ENCODE measurements at places on chromosomes 2 and 18.

DNA sequence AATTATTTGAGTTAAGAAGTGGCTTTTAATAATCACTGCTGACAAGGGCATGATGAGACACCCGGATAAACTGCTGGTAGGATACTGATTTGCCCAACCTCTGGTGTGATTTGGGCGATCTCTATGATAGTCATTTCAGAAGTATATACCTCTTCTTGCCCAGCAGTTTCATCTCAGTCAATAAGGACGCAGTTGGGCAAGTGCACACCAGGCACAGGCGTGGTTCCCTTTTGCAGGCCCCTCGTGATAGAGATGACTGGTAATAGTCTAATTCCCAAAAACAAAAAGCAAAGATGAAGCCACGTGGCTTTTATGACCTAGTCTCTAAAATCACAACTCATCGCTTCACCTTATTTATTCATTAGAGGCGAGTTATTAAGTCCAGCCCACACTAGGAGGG, 246.4 kb downstream of the PRKCE start:
- no peak for DNase-seq

DNA sequence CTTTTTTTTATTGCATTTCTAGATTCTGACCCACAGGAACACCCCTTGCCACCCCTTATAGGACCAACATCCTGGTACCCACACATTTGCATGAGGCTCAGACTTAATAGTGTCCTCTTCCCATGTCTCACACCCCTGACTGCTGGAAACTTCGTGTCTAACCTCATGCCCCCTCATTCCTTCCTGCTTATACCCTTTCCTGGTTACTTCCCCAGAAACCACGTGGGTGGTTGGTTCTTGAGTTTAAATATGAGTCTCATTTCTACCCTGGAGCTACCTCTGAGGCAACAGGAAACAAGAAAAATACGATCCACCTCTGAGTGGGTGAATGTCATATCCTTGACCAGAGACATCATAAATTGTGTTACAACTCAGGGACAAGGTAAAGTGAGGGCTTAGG, 1.6 kb downstream of the TNP1 start:
- no peak for DNase-seq

DNA sequence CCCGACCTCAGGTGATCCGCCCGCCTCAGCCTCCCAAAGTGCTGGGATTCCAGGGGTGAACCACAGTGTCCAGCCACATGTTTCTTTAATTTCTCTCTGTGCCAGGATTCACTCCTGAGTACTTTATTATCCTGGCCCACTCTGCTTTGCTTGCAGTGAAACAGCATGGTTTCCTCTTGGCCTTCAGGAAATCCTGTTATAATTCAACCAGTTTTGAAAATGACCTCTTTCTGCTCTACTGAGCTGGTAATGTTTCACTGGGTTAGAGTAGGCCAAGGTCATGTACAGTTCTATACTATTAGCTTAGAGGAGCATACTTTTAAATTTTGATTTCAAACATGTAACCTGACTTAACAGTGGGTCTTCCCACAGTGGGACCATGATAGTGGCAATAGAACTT, 90.6 kb upstream of the PELI1 start:
- no peak for DNase-seq

DNA sequence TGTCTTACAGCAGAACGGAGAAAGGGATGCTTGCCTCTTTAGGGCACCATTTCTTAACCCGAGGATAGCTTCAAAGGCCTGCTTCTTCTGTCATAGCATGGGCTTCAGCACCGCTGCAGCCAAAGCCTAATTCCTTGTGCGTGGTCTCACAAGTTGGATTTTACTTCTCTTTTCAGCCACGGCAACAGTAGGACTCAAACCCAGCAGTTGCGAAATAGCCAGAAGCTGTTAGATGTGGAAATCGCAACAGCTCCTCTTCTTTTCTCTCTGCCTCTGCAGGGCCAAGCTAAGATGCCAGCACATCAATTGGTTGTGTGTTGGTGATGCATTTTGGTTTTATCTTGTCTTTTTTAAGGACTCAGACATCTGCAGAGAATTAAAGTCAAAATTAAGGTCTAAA, 3.1 kb downstream of the NRXN1 start:
- DNase-seq = no peak

- no peak for DNase-seq
These were observed 238.2 kb downstream of the OSR1 start for GRCh38 chr2:19120181-19120580.

DNA sequence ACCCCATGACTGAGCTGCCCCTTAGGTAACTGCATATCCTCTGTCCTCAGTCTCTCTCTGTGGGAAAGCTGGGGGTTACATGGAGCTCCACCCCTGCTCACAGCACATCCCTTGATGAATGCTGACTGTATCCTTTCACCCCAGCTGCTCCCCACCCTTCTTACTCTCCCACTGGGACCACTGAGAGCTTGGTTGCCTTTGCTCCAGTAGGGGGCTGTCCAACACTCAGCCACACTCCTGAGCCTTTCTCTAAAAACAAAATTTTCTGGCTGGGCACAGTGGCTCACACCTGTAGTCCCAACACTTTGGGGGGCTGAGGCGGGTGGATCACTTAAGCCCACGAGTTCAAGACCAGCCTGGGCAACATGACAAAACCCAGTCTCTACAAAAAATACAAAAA, 89.2 kb upstream of the MSH2 start:
- DNase-seq = no peak

- no peak for DNase-seq
These were observed 101.1 kb downstream of the TMEM17 start for GRCh38 chr2:62404913-62405312.

GRCh38 chr2:60565472-60565871, 12.0 kb upstream of the BCL11A start:
- DNase-seq = no peak

- DNase-seq = no peak
These were observed 46.2 kb upstream of the FZD7 start for GRCh38 chr2:201987426-201987825.

DNA sequence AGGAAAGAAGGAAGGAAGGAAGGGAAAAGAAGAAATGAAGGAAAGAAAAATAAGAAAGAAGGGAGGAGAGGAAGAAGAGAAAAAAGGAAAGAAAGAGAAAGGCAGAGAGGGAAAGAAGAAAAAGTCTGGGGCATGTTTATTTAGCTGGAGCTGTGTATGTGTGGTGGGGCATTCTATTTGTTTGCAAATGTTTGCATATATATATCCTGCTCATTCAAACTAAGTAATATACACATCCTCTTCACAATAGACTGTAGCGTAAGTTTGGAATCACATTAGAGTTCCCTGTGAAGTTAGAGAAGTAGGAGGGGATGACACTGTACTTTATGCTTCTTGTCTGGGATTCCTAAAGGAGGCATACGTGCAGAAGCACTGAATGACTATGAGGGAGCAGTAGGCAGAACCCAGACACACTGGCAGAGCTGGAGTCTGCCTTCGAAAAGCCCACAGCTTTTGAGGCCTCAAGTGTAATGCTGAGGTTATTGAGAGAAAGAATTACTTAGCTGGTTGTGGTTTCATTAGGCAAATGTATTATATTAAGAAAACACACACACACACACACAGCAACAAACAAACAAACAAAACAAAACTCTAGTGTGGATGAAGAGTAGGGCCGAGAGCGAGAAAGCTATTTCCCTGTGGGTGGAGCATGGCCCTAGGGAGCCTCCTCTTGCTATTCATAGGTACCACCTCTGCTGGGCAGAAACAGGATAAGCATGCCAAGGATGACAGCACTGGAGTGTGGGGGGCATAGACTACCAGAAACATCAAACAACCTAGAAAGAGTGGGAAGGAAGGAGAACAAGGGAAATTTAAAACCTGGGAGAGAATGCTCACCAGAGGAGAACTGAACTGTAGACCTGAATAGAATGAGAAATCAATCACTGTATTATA, 905.1 kb upstream of the NXPH2 start:
- no peak for DNase-seq

DNA sequence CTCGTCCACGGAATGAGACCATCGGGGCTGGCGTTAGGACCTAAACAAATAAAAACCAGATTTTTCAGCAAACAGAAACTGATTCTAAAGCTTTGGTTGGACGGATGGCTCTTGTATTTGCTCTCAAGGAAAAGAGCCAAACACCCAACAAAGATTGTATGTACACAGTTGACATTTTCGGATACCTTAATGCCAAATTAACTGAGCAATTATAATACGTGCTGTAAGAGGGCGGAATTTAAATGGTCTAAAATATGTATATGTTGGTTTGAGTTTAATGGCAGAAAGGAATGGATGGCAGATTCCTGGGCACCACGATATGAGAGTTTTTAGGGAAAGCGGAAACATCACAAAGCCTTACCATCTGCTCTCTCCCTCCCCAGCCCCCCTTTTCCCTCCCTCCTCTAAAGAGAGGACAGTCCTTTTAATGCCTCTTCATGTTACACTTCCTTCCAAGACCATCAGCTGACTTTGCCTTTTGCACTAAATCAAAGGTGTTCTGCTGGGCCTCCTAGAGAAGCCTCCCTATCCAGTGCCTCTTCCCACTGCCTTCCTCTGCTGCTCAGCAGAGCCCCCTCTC, 33.3 kb downstream of the STAT1 start:
- DNase-seq = no peak

DNA sequence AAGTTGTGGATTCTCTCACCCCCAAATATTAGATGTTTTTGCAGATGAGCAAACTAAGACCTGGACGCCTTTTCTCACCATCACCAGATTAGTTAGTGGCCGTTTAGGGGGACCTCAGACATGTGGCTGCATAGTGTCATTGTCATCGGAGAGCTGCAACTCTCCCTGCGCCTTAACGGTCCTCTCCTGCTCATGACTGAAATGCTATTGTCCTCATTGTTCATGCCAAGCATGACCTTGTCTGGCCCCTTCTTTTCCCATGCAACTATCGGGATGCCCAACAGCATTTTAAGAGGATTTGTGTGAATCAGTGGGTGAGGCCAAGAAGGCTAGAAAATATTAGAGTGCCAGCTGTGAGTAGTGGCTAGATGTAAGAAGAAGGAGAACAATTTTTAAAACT, 174.2 kb downstream of the SOCS6 start:
- no peak for DNase-seq

GRCh38 chr2:140701726-140702125, 1429.1 kb downstream of the LRP1B start:
- DNase-seq = no peak

- no peak for DNase-seq
These were observed 370 bp upstream of the ZNF804A start for GRCh38 chr2:184598002-184598315.

- no peak for DNase-seq
These were observed 2.2 kb upstream of the MTCL1 start for GRCh38 chr18:8703092-8703709.

DNA sequence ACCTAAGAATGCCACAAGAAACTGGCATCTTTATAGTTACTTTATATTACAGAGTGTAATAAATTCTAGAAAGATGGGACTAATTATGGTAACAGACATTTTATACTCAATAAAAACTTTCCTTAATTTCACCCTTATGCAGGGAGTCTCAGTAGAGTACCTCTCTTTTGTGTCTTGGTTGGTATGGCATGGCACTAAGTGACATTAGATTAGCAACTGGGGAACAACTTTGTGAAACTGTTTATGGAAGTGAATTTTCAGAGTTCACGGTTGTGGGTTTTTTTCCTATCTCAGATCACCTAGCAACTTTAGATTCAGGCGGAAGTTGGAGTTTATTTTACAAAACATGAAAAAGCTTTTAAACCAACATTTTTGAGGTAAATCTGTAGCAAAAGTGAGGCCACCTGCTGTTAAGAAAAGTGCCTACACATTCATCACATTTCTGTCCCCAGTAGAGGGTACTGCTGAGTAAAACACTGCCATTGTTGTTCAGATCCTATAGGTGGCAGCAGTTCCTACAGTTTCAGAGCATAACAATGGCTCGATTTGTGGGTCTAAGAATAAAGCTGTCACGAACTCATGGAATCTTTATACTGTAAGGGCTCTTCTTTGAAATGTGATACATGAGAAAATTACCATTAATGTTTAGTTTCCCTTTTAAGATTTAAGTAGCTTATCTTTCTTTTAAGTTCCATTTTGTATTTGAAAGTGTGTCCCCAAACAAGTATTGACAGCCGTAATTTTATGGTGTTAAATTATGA, 117.6 kb downstream of the CAMKMT start:
- DNase-seq = peak; percentile 40

DNA sequence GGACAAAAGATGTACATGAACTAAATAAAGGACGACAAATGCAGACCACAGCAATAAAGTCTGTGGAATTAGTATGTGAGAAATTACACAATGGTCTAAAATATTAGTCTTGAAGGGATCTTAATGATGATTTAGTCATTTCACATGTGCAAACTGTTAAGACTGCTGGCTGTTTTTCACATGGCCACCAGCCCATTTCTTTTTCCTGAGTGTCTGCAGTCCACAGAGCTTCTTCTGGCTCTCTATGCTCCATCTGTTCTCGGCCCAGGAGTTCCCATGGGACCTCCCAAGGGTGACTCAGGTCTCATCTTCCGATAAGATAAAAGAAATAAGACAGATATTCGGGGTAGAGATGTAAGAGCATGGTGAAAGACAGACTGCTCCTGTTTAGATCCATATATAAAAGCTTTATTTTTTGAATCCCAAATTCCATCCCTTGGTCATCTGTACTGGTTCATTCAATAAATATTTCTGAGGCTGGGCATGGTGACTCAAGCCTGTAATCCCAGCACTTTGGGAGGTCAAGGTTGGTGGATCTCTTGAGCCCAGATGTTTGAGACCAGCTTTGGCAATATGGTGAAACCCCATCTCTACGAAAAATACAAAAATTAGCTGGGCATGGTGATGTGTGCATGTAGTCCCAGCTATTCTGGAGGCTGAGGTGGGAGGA, 20.1 kb downstream of the IL1RL1 start:
- no peak for DNase-seq

- DNase-seq = no peak
These were observed 98.7 kb upstream of the VWC2L start for GRCh38 chr2:214311931-214312749.

- no peak for DNase-seq
These were observed 16.0 kb upstream of the AP1S3 start for GRCh38 chr2:223853425-223853837.

DNA sequence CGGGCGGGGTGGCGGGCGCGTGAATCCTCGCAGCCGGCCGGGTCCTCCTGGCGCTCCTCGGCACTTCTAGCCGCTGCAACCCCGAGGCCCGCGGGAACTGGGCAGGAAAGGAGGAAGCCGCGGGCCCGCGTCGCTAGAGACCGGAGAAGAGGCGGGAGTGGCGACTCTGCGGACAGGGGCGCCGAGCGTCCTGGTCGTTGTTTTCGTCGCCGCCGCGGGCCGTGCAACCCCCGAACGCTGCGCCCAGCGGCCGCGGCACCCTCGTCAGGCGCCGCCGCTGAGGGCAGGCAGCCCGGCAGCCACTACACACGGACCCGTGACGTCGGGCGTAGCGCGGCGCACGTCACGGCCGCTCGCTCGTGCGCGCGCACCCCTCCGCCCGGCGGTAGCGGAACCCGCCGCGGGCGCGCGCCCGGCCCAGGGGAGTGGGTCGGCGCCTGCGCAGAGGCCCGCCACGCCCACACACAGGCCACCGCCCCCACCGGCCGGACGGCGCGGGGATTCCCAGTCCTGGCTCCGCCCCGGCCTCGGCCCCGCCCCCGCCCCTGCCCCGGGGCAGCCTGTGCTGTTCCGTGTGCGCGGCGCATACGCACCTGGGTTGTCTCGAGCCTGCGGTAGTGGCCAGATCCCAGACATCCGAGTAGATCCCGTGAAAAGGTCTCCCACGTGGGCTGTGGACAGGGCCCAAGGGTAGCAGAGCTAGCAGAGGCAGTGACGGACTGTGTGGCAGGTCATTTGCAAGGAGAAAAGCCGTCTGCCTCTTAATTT, at the start of gene MAP3K2:
Gene MAP3K2, minus strand, starts transcription at position 321 of the 768 bp plus-strand sequence. CDS start 44,846 bp downstream, outside the sequence.
- peak; percentile 95 for DNase-seq
